Suprapubic skin (tissue), 4 donors: ENCODE measurements at places on chromosomes 11 and 22. TPM values are rescaled to one million over a fixed set of nuclear protein-coding genes. Genes with fewer than 3 reads are reported as not detected.

IRAG1 gene
- 2.9 TPM for total RNA-seq

CDON gene
- total RNA-seq, result 27.6 TPM

GRCh38 chr22:28989484-28989883 lies 72.1 kb downstream of the C22orf31 start:
- no peak for DNase-seq

- no peak for DNase-seq
These were observed 150.8 kb upstream of the TIMP3 start for GRCh38 chr22:32650553-32651345.

DNA sequence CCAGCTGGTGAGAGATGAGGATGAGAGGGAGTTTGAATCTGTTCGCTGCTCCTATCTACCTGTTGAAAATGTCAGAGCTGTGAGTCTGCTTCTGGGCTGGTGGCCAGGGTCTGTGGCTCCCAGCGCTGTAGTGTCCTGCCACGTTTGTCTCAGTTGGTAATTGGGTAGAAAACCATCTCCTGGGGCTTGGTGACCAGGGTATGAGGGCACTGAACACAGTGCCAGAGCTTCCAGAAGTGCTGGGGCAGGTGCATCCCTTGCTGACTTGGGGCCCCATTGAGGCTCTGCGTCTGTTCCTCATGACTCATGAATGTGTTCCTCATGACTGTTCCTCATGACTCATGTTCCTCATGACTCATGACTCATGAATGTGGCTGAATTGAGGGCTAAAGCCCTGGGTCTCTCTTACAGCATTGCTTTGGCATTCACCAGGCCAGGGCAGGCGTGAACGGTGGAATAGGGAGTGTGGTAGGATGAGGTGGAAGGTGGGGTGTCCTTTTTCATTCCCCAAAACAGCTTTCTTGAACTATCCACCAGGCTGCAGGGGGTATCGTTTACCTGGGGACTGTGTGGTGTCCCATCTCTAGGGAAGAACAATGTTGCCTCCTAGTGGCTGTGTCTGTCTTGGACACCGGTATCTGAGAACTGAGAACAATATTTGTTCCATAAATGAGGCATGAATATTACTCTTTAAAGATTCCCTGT lies 139.5 kb downstream of the COMMD9 start:
- DNase-seq, result no peak

GRCh38 chr11:1160231-1161101 lies 2.7 kb downstream of the MUC5AC start:
- peak; percentile 78 for DNase-seq

TSKU gene
- 132 TPM for total RNA-seq

GDPD4 gene
- not detected for total RNA-seq

ADAMTS15 gene
- total RNA-seq, result 7.2 TPM

DNA sequence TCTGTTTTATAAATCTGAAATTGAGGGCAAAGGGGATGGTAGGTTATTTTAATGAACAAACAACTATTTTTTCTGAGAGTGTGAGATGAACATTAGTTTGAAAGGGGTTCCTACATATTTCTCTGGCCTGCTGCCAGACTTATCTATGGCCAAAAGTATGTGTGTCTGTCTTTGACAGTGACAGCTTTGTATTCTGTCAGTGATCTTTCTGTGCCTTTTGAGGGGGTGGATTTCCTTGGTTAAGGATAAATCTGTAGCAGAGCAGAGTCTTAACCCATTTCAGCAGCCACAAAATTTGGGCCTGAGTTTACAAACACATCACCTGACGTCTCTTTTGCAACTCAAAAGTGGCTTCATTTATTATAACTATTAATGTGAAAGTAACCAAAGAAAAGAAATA lies 30.9 kb downstream of the ZFTA start:
- no peak for DNase-seq

DNA sequence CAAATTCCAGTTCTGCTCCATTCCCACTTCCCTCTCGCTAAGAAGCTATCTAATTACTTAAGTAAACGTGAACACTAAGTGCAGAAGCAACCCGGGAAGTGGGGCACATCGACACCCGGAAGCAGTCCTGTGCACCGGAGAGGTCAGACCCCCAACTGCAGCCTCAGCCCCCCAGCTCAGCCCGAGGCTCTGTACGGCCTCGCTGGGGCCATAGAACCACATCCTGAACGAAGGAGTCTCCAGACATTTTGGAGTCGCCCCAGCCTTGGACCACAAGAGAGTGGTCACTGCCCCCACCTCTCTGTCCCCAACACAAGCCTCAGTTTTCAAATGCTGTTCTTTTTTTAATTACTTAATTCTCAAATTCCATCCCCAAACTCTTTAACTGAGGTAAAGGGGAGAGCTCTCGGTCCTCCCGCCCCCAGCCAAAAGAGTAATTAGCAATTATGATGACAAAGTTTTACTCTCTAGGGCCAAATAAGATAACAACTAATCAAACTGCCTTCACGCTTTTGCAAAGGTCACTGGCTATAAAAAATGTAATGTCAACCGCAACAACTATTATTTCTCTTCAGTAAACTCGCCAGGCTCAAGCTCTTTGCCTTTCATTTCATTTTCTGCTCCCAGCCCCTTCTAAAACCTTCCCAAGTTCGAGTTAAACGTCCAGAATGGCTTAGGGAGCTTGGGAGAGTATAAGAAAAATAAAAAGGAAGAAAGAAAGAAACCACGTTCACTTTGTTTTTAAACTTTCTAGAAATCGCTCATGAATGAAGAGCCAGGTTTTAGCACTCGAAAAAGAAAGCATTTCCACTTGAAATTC lies 2.2 kb downstream of the PAX6 start:
- DNase-seq, result no peak

DNA sequence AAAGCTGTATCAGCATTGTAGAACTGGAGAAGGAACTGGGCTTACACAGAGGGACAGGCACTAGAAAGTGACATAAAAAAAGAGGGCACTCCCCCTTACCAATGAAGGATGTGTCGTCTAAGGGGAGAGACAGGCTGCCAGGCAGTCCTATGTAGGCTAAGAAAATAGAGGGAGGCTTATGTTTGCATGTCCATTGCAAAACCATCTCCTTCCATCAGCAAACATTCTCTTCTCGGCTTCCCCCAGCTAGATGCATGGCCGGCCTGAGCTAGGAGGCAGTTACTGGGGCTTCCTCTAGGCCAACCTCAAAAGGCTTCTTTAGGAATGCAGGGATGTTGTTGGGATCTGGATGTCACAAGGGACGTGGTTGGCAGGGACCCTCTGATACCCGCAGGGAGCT lies 139.1 kb downstream of the PKNOX2 start:
- DNase-seq, result no peak

- peak; percentile 61 for DNase-seq
These were observed at the start of gene IL18BP for GRCh38 chr11:71998649-71999310. IL18BP (plus strand) TSS chr11:71998909; CDS start chr11:71999985, 1,076 bp downstream.
